ENCODE measurements at places on chromosomes 13 and 19. TPM values are rescaled to one million over a fixed set of nuclear protein-coding genes. Genes with fewer than 3 reads are reported as not detected.

OLFM2 gene
- 8.5 TPM for total RNA-seq

CNFN gene
- total RNA-seq = not detected

CPB2 gene
- total RNA-seq = 33.5 TPM

DNA sequence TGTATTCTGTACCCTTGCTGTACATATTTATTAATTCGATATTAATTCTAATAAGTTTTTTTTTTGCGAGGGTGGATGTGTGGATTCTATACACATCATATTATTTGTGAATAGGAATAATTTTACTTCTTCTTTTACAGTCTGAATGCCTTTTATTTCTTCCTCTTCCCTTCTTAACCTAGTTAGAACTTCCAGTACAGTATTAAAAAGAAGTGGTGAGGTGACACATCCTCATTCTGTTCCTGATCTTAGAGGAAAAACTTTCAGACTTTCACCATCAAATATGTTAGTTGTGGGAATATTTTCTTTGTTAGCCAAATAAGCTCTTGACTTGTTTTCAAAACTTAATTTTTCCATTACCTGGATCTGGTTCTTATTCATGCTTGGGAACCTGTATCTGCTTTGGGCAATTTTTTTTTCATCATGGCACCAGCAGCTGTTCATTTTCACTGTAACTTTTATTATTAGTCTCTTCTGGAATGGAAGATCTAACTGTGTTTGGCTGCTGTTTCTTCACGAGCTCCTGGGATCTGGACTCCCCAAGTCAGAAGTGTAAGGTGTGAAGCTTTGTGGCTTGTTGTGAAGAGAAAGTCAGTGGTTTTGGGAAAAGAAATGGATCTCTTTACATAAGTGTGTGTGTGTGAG lies 33.1 kb downstream of the RGCC start:
- no peaks in the 10 kb centered on the region for H3K36me3 ChIP-seq
- no peak overlapping the region for H3K27ac ChIP-seq
- peaks cover 20% of the 10 kb centered on the region for H3K4me1 ChIP-seq
- H3K4me3 ChIP-seq = no peak overlapping the region
- no peaks in the 10 kb centered on the region for H3K27me3 ChIP-seq

GRCh38 chr13:28440774-28441504 lies 54.0 kb downstream of the FLT1 start:
- H3K27ac ChIP-seq = no peak overlapping the region
- DNase-seq = no peak
- peaks cover 6% of the 10 kb centered on the region for H3K36me3 ChIP-seq
- H3K4me1 ChIP-seq = no peaks in the 10 kb centered on the region
- no peaks in the 10 kb centered on the region for H3K27me3 ChIP-seq

GRCh38 chr19:57099199-57099661 lies 20.6 kb upstream of the USP29 start:
- peak; percentile 70 for DNase-seq

- peak overlapping the region; percentile 86 for H3K27ac ChIP-seq
- H3K27me3 ChIP-seq = no peaks in the 10 kb centered on the region
- no peak for DNase-seq
- H3K36me3 ChIP-seq = no peaks in the 10 kb centered on the region
- H3K4me1 ChIP-seq = peaks cover 14% of the 10 kb centered on the region
Measured at GRCh38 chr13:26186995-26187394, 35.1 kb downstream of the RNF6 start.

- no peak overlapping the region for H3K27ac ChIP-seq
- H3K4me1 ChIP-seq = peaks cover 11% of the 10 kb centered on the region
- no peak overlapping the region for H3K4me3 ChIP-seq
- H3K36me3 ChIP-seq = no peaks in the 10 kb centered on the region
- H3K27me3 ChIP-seq = no peaks in the 10 kb centered on the region
- DNase-seq = no peak
Measured at GRCh38 chr13:52810526-52810925, 37.9 kb downstream of the PCDH8 start.

KRTDAP gene
- total RNA-seq = 0.89 TPM

CD177 gene
- total RNA-seq = 5.7 TPM

GRCh38 chr13:44147233-44147632 lies 226.4 kb upstream of the SERP2 start:
- H3K4me1 ChIP-seq = no peaks in the 10 kb centered on the region
- H3K4me3 ChIP-seq = no peak overlapping the region
- H3K27ac ChIP-seq = no peak overlapping the region
- no peak for DNase-seq

- no peak overlapping the region for H3K4me3 ChIP-seq
- H3K27me3 ChIP-seq = peaks cover 35% of the 10 kb centered on the region
- H3K27ac ChIP-seq = no peak overlapping the region
- H3K36me3 ChIP-seq = no peaks in the 10 kb centered on the region
- H3K4me1 ChIP-seq = peaks cover 9% of the 10 kb centered on the region
Measured at GRCh38 chr13:26053418-26053980, 1.7 kb upstream of the SHISA2 start.

RNF113B gene
- total RNA-seq = not detected
